ENCODE measurements at places on chromosomes 12 and 14.

- no peak for DNase-seq
Observed at GRCh38 chr12:3155702-3156370, 78.7 kb downstream of the TSPAN9 start.

GRCh38 chr14:68164711-68165113 lies 345.1 kb downstream of the RAD51B start:
- DNase-seq = no peak

GRCh38 chr12:90455756-90456155 lies 499.2 kb downstream of the CCER1 start:
- peak; percentile 19 for DNase-seq

GRCh38 chr12:109521831-109522230 lies 44.4 kb downstream of the UBE3B start:
- no peak for DNase-seq

GRCh38 chr12:130079279-130079678 lies 83.0 kb upstream of the FZD10 start:
- no peak for DNase-seq

DNA sequence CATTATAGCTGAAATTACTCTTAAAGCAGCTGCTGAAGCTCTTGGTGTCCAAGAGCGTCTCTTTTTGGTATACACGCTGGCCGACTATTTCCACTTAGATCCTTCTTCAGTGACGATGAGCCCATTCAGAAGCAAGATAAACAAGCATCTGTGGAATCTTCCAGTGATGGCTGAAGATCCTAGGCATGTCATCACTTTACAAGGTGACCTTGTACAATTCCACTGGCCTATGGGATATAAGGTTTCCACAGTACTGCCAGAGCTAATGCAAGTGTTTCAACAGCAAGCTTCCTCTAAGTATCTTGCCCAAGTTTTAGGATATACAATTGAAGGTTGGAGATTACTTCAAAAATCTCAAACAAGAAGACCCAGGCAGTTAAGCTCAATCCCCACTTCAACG lies 47.0 kb downstream of the INTS13 start:
- no peak for DNase-seq

DNA sequence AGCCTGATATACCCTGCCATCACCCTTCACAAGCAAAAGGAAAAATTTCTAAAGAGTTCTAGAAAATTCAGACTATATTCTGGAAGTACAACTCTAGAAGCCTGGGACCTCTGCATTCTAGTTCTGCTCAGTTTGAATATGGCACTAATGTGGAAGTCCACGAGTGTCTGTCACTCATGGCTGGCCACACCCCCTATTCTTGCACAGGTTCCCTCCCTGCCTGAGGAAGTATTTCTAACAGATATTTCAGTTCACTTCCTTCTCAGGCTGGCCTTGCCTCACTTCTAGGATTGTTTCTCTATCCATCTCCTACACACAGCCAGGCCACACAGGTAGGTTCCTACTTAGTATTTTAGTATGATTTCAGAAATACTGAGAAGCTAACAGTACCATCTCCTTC lies 67.4 kb downstream of the PHLDA1 start:
- DNase-seq = no peak

DNA sequence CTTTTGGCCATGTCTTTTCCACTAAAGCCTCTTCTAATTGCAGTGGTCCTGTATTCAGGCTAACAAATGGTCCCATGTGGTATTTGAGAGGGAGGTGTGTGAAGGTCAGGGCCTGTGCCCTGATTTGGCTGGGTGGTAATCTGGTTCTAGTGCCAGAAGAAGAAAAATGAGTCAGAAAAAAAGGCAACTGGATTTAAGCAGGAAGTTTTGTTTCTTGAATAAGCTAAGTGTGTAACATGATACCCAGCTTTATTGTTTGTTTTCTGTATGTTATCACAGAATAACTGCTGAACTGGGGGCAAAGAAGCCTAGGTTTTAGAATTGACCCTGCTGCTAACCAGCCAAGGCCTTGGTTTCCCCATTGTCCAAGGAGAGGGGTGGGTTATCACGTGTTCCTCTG lies 134.0 kb downstream of the ANO6 start:
- DNase-seq = peak; percentile 76

GRCh38 chr14:94028450-94028826 lies 2.3 kb downstream of the OTUB2 start:
- peak; percentile 12 for DNase-seq

DNA sequence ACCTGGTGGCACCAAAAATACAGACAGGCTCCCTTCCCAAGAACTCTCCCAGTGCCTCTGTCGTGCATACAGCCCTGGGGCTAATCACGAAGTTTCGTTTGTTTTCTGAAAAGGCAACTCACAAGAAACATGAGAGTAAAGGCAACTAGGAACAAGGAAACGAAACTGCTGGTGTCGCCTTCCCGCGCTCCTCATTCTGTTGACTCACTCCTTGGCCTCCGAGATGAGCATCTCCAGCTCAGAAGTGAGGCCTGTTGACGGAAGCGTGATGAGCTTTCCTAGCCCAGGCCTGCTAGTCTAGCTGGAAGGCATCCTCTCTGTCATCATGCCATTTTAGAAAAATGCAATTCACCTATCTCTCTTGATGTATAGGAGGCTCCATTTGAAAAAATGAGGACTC lies 50.5 kb downstream of the TTC9 start:
- no peak for DNase-seq

DNA sequence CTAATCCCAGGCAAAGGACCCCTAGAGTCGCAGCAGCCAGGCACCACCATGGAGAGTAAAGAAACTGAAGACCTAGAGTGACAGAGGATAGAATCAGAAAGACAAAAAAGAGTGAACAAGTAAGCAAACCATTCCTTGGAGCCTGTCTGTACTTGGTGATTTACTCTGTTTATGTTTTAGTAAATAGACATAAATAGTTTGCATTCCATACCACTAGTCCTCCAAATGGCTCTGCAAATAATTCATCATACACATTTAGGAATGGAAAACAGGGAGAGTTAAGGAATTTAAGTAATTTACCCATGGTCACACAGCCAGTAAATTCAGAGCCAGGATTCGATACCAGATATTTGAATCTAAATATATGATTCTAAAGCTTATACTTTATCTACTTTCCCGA lies 2.8 kb downstream of the OLR1 start:
- DNase-seq = no peak
